ENCODE measurements at places on chromosomes 6 and 20. TPM values are rescaled to one million over a fixed set of nuclear protein-coding genes. Genes with fewer than 3 reads are reported as not detected.

Gene PRDM1
- total RNA-seq, result 5.3 TPM

Gene BNIP5
- total RNA-seq, result not detected

Gene MLN
- not detected for total RNA-seq

Gene OPRM1
- total RNA-seq, result not detected

Gene OR2H2
- not detected for total RNA-seq

Gene RTEL1
- total RNA-seq, result 17.8 TPM
